Stimulated activated CD8-positive, alpha-beta memory T cell treated with anti-CD3 and anti-CD28 coated beads, Interleukin-15, amount 100 ng/mL, for 48 hours (primary cell): ENCODE measurements at places on chromosomes 7 and 10.

- no peak for DNase-seq
These were observed 145.6 kb downstream of the OAT start for GRCh38 chr10:124273141-124273540.

DNA sequence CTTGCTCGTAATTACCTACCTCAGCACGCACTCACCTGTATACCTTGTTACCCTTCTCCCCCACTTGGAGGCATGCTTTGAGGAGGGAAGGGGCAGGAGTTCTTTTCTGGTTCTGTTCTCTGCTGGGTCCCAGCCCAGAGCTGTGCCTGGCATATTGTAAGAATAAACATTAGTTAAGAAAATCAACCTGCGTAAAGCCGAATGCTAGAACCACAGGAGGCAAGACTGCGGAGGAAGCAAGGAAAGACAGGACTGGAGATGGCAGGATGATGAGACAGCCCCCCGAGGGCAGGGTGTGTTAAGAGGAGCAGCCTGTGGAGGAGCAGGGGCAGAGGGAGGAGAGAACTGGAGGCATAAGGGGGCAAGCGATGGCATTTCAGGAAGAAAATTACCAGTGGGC is 9.5 kb downstream of the C10orf53 start:
- no peak for DNase-seq

GRCh38 chr7:130380861-130381455 is 664 bp downstream of the CPA1 start:
- no peak for DNase-seq

GRCh38 chr7:18086165-18087025 is 58.7 kb upstream of the PRPS1L1 start:
- DNase-seq = no peak

DNA sequence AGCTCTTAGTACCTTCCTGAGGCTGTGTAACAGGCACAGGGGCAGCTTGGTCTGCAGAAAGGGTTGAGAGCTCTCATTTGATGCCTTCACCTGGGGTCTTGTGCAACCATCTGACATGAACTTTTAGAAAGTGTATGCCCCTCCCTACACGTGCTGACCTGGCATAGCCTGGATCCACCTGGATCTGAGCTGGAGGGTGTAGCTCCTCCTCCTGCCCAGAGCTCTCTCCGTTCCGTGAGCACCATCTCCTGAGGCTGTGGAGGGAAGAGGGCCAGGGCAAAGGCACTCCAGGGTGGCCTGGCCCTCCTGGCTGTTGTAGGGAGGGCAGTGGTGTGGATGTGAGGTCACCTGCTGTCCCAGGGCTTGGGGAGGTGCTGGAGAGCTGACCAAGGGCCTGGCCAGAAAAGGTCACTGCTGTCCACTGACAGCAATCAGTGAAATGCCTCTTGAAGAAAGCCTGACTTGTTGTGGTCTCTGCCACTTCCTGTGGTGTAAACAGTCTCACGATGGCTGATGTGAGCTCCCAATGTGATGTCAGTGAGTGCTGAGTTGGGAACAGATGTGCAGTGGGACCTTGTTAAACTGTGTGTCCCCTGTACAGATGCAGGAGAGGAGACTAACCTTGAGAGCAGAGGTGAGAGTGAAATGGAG is 23.0 kb downstream of the AMZ1 start:
- no peak for DNase-seq

DNA sequence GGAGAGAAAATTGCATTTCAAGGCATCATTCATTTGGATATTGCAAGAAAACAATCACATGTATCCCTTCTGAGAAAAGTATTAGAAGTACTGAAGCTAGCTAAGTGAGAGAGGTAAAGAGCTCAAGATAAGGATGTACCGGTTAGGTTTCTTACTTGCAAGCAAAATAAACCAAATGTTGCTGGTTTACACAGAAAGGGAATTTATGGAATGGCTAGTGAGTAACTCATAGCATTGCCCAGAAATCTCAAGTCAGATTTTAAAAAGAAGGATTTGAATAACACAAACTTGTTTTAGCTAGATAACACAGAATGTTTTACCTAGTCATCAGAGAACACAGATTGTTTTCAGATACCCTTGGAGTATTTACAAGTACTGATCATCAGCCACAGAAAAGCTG is 30.6 kb downstream of the KLHL7 start:
- no peak for DNase-seq

GRCh38 chr7:90192876-90193750 is 18.4 kb upstream of the STEAP2 start:
- DNase-seq = no peak

DNA sequence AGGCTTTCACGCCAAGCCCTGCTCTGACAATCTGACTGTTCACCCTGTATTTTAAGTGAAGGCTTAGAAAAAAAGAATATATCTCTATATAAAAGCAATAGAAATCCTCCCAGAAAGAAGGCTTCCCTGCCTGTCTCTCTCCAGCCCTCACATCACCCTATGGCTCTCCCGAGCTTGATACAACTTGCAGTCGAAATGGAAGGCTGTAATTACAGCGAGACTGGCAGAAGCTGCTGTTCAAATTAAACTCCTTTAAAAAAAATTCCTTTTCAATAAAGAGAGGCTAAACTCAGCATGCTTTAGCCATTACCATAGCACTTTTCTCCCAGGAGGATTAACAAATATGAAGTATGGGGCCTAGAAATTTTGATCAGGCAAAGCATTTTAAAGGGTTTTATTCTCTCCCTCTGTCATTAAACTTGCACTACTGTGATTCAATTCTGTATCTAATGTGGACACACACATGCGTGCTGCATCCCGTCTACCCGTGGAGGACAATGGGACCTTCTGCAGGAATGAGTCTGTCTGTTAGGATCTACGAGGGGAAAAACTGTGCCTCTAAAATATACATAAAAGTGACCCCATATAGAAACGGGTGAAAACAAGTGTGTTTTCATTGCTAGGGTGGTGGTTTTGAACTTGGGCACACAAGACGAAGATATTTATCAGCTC is 223.8 kb downstream of the USP6NL start:
- no peak for DNase-seq

GRCh38 chr7:158061884-158062656 is 525.6 kb downstream of the PTPRN2 start:
- no peak for DNase-seq

DNA sequence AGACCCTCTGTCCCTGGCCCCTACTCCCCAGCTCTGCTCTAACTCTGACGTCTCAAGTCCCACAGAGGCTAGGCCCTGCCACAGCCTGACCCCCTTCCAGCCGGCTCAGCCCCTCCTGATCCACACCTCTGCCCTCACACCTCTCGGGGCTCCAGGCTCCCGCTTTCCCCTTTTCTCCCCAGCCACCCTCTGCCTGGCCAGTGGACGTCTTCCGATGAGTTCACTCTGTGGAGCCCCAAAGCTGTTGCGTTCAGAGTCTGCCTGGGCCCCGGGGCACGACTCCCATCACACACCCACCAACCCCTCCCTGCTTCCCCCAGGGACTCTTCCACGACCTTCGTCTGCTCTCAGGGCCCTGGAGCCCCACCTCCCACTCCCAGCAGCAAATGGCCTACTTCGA is 18.4 kb upstream of the TBRG4 start:
- no peak for DNase-seq

GRCh38 chr7:88075216-88075615 is 141.2 kb downstream of the ADAM22 start:
- no peak for DNase-seq

- DNase-seq = no peak
These were observed 2.3 kb upstream of the VENTX start for GRCh38 chr10:133235265-133235855.

DNA sequence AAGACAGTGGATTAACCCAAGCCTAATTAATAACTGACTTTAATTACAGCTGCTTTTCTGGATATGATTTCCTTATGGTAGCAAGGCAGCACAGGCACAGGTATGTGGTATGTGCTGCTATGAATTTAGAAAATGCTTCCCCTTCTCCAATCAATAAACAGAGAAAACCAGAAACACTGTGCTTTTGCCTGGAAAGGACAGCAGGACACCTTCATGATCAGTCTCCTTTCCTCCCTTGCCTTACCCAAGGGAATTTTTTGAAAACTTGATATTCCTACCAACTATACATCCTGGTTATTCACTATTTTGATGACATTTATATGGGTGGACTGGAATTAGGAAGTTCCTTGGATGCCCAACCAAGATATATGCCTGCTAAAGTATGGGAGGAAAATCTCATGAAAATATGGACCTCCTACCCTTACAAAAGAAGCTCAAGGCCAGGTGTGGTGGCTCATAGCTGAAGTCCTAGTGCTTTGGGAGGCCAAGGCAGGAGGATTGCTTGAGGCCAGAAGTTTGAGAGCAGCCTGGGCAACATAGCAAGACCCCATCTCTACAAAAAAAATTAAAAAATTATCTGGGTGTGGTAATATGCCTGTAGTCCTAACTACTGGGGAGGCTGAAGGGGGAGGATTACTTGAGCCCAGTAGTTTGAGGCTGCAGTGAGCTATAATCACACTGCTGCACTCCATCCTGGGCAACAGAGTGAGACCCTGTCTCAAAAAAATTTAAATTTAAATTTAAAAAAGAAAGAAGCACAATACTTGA is 106.3 kb upstream of the WAC start:
- DNase-seq = no peak

GRCh38 chr10:4651404-4652037 is 174.5 kb upstream of the AKR1E2 start:
- no peak for DNase-seq

DNA sequence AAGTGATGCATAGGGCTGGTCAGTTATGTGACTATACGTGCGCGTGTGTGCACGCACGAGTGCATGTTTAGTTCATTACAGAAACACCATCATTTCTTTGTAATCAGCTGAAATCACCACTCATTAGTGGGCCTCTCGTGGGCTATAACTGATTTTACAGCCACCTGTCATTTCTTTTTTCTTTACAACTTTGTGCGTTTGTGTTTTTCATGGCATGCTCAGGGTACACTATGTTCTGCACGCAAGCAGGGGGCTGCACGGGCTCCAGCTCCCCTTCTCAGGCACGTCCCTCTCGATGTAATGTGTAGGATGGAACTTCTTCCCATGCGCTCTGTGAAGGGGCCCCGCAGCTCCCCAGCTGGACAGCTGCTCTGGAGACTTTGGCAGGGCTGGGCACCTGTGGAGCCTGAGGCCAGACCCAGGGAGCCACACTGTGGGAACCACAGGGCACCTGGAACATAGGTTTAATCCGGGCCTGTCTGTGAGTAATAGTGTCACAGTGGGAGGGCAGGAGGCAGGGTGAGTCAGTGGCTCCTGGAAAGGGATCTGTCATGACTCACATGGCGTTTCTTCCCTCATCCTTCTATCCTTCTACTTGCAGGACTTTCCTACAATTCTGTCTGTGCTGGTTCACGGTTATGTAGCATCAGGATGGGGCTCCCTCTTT is 4.9 kb downstream of the GCK start:
- no peak for DNase-seq

DNA sequence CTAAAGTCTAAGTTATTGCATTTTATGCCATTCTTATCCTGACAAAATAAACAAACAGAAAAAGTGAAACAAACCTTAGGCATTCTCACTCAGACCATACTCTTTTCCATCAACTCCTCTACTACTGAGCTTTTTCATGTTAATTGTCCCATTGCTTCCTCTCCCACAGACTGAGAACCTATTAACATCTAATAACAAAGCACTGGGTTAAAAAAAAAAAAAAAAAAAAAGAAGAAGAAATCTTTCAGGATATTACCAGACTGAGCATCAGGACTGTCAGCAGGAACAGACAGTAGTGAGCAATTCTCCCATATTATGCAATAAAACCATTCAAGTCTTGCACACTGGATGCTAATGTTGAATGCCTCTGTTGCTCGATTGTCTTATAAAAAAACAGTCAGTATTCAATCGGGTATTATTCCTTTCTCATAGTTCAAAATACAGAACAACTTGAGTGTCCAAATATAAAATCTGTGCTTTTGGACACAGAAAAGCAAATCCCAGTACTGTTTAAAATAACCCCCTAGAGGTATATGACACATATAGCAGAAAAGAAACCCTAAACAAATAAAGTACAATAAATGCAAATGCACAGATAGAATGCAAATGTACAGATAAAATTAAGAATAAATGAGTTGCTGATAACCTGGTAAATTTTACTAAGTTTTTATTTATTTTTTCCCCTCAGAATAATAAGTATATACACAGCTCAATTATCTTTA is 531.3 kb upstream of the LRRTM3 start:
- DNase-seq = no peak

GRCh38 chr7:36456548-36456947 is 66.9 kb downstream of the ANLN start:
- no peak for DNase-seq

- no peak for DNase-seq
These were observed 95.8 kb upstream of the AGBL3 start for GRCh38 chr7:134890246-134891240.

GRCh38 chr7:130149281-130150139 is 55.7 kb downstream of the TMEM209 start:
- no peak for DNase-seq

DNA sequence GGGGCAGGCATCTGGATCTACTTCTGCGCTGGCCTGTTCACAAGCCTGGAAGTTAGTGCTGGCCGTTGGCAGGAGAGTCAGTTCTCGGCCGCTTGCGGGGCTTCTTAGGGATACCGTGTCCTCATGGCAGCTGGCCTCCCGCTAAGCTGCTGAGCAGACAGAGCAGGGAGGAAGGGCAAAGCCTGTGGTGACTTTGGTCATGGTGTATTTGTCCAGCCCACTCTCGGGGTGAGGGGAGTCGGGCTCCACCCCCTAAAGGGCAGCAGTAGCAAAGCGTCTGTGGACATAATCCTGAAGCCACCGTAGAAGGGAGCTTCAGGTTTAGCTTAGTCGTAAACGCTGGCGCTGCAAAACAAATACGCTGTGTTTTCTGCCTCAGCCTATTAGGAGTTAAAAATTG is 12.2 kb downstream of the UBE3C start:
- no peak for DNase-seq

DNA sequence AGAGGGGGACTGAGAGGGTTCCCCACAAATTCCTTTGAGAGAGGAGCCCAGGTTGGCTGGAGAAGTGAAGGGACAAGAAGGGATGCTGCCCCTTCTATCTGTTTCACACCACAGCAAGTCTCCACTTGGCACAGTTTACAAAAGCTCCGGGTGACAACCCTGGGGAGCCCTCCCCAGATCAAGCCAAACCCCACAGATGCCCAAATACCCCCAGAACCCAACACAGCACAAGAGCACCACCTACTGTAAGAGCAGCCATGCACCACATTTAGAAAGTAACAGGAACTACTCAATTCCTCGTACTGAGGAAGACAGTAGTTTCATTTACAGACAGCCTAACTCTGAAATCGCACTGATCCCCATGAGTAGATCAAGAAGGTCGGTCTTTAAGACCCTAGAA is 67.8 kb upstream of the ATP6V0A4 start:
- no peak for DNase-seq

GRCh38 chr7:40859965-40860543 is 725.2 kb downstream of the SUGCT start:
- no peak for DNase-seq
